Cardiac septum (tissue), 1 donor: ENCODE measurements at places on chromosomes 4 and X. TPM values are rescaled to one million over a fixed set of nuclear protein-coding genes. Genes with fewer than 3 reads are reported as not detected.

UBE2K gene
- total RNA-seq = 57.0 TPM

JADE1 gene
- 23.0 TPM for total RNA-seq

CENPI gene
- 0.46 TPM for total RNA-seq

COL4A6 gene
- total RNA-seq = 6.1 TPM

ZBTB33 gene
- total RNA-seq = 6.5 TPM

HNRNPD gene
- 110 TPM for total RNA-seq

DMRTC1 gene
- total RNA-seq = not detected

NRK gene
- total RNA-seq = 4.9 TPM

TCEANC gene
- total RNA-seq = 6.4 TPM

PHKA1 gene
- 5.8 TPM for total RNA-seq

VSIG1 gene
- not detected for total RNA-seq

STPG2 gene
- total RNA-seq = 0.19 TPM

PLP2 gene
- total RNA-seq = 84.9 TPM

CSAG2 gene
- not detected for total RNA-seq

MED14 gene
- 38.3 TPM for total RNA-seq

KLKB1 gene
- total RNA-seq = 0.89 TPM

CXCL3 gene
- 0.43 TPM for total RNA-seq

VCX gene
- not detected for total RNA-seq

FGF13 gene
- 1.2 TPM for total RNA-seq

ABLIM2 gene
- total RNA-seq = 22.6 TPM

TADA2B gene
- total RNA-seq = 25.6 TPM

MMRN1 gene
- total RNA-seq = 2.5 TPM

DAPP1 gene
- total RNA-seq = 0.43 TPM

VEGFD gene
- total RNA-seq = 1.3 TPM

FHDC1 gene
- 0.22 TPM for total RNA-seq

DKK2 gene
- total RNA-seq = 1.4 TPM

NDNF gene
- total RNA-seq = 5.1 TPM

BRCC3 gene
- 15.6 TPM for total RNA-seq

CLCN4 gene
- total RNA-seq = 23.4 TPM

SUPT20HL1 gene
- not detected for total RNA-seq

NUDT11 gene
- not detected for total RNA-seq

GLRA3 gene
- not detected for total RNA-seq

HS6ST2 gene
- total RNA-seq = 0.24 TPM

TAF7L gene
- total RNA-seq = not detected

MAGEB1 gene
- not detected for total RNA-seq
